ENCODE measurements at places on chromosomes 6 and 20.

DNA sequence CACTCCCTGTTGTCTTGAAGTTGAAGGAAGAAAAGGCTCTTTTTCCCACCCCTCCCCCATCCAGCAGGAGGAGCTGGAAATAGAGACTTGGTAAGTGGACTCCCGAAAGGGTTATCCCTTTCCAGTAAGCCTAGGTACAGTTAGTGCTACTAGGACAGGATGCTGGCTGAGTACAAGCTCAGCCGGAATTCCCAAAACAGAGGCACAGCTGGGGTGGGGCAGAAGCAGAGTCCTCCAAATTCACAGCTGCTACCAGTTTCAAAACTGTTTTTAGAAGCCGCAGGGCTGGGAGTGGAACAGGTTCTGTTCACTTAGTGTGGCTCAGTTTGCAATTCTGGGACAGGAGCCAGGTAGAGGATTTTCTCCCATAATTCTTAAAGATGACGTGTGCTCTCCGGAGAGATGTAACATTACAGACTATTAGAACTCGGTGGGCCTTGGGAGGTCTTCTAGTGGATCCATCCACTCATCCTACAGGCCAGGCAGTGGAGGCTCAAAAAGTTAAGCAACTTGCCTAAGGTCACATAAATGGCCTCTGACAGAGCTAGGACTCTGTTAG is 19.0 kb upstream of the UTRN start:
- no peak for DNase-seq

DNA sequence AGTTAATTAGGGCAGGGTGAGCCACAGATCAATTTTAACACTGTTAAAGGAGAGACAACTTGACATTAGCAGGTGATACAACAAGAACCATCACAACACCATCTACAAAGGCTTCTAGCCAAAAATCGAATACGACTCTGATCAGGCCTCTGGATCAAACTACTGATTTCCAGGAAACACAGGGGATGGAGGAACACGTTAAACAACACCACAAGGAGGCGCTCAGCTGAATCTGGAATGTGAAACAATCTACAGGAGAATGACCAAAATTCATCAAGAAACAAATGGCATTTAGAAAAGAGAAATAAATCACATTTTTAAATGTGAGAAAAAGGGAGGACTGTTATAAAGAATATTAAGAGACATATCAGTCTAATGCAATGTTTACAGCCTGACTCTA is 13.5 kb upstream of the MAFB start:
- no peak for DNase-seq

DNA sequence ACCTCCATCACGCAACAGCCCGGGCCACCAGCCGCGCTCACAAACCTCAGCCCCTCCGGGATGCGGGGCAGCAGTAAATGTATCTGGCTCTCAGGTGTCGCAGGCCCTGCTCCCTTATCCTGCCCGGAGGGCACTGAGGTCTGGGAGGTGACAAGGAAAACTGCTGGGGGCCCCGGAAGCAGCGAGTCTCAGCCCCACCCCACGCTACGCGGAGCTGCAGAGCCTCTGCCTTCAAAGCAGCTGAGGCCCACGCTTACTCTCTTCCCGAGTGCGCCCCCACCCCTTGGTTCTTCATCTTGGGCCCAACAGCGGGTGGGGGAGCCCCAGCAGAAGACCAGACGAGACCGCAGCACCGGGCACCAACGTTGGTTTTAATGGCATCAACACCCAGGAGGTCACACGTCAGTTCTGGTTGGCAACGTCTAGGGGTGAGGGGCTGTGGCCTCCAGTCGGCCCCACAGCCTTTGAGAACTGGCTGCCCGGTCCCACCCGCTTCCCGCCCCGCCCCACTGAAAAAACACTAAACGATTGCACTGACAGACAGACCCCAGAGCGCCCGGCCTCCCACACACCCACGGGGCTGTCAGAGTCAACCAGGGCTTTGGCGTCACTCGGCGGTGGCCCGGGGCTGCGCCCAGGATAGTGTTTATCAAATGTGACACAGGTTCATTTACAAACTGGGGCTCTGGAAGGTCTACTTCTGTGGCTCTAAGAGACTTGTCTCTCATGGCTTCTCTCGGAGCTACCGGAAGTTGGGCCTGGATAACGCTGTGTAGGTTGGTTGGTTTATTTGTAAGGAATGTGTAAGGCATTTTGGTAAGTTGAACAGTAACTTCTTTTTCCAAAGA is 43.7 kb downstream of the DSTN start:
- DNase-seq: no peak

GRCh38 chr6:81894306-81894705 is 141.8 kb upstream of the TENT5A start:
- DNase-seq: no peak

- DNase-seq: peak; percentile 82
Measured at GRCh38 chr6:157221049-157221816, 102.1 kb downstream of the TMEM242 start.

DNA sequence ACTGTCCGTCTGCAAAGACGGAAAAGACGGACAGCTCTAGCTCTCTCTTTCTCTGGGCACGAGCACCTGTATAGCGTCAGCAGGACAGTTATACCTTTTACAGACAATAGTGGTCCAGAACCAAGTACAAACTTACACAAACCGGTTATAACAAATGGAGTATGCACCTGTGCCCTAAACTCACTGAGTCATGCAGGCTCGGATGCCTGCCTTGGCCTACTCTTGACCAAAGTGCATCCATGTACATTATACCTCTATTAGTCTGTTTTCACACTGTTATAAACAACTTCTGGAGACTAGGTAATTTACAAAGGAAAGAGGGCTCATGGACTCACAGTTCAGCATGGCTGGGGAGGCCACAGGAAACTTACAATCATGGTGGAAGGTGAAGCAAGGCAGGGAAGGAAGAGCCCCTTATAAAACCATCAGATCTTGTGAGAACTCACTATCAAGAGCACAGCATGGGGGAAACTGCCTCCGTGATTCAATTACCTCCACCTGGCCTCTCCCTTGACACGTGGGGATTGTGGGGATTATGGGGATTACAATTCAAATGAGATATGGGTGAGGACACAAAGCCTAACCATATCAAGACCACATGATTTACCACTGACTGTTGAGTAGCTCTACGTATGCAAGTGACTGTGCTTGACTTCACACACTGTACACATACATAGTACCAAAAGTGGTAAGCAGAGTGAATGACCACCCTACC is 23.1 kb downstream of the MAN1A1 start:
- DNase-seq: no peak

GRCh38 chr6:19463250-19463649 is 373.9 kb upstream of the ID4 start:
- DNase-seq: no peak

GRCh38 chr20:22289442-22289841 is 294.9 kb downstream of the FOXA2 start:
- no peak for DNase-seq

- no peak for DNase-seq
Measured at GRCh38 chr6:30625511-30625910, 1.2 kb upstream of the ATAT1 start.

DNA sequence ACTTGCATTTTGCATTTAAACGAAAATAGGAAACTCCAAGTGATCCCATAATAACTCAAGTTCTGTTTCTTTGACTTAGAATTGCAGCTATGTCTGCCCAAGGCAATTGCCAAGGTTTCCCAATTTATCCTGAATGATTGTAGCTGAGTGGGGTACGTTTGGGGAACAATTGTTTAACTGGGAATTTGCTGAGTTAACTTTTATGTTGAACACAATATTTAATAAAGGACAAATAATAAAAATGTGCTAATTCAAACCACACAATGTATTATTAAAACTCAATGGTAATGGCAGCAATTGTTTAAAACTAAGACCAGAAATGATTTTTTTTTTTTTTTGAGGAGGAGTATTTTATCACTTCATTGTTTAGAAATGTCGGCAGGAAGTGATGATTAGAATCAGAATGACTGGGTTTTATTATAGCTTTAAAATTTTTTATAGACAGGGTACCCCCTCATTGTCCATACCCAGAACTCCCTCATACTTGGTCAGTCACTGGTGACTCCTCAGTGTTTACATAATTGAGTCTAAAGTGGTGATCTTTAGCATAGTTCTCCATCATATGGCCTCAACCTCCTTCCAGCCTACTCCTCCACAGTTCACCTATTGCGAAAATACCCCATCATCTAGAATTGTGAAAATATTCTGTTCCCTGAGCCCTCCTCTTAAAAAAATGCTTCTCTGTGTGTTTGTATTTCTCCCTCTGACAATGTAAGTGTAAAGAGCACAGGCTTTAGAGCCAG is 389.2 kb upstream of the CITED2 start:
- DNase-seq: no peak

- no peak for DNase-seq
Measured at GRCh38 chr6:111631018-111631417, 25.3 kb upstream of the TRAF3IP2 start.

GRCh38 chr20:34536798-34537394 is 20.7 kb downstream of the DYNLRB1 start:
- peak; percentile 30 for DNase-seq

DNA sequence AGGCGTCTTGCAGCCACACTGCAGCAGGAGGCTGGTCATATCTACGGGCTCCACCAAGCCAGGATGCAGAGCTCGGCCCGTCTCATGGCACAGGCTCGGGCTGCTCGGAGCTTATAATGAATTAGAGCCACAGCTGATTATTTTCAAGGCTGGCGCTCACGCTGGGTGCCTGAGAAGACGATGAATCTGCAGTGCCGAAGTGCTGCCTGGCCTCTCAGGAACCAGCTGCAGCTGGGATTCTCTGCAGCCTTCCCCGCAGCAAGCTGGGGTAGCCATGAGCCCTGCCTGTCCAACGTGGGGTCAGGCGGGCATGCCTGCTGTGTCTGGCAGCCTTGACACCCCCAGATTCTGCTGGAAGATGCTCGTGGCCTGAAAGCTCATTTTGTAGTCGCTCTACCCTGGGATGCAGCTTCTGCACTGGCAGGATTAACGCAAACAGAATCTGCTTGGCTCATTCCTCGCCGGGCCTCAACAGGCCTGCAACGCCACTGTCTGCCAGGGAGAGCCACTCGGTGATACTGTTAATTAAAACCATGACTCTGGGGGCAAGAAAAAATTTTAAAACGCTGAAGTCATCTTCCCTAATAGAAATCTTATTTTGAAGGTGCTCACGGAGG is 104.3 kb downstream of the CDH26 start:
- no peak for DNase-seq

GRCh38 chr6:3072798-3073197 is 4.5 kb downstream of the RIPK1 start:
- no peak for DNase-seq

- DNase-seq: no peak
Measured at GRCh38 chr6:149455031-149455732, 29.6 kb downstream of the ZC3H12D start.

DNA sequence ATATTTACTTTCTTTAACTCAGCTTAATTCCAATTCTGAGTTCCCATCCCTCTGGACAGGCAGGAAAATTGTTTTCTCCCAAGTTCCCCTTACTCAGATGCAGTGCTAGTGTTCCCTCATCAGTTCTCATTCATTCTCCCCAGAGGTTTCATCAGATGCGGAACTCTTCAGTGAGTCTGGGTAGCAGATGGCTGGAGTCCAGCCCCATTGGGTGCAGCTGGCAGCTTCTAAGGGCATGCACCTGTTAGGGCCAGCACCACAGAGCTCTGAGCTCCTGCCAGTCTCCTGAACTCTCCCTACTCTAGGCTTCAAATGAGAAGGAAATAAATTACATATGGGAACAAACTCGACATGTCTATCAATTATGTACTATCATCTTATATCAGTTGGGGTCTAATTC is 76.6 kb downstream of the SOD2 start:
- no peak for DNase-seq

GRCh38 chr6:100382767-100383195 is 81.9 kb downstream of the SIM1 start:
- DNase-seq: no peak

DNA sequence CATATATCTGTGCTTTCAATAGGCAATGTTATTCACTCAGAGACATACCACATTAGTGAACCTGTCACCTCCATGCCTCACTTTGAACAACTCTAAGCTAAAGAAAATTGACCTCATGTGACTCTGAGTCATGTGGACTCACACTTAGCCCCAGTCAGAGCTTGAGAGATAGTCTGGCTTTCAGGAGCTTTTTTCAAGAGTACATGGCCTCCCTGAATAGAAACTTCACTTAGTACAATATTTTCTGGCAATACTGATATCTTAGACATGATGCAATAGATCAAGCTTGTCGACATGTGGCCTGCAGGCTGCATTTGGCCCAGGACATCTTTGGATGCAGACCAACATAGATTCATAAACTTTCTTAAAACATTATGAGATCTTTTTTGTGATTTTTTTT is 8.5 kb downstream of the SPTLC3 start:
- no peak for DNase-seq
